ENCODE measurements at places on chromosomes 13 and 19.

GRCh38 chr19:35458731-35459391 is 10.8 kb downstream of the FFAR2 start:
- DNase-seq, result peak; percentile 51

- peak; percentile 97 for DNase-seq
These were observed 83.9 kb downstream of the GNG7 start for GRCh38 chr19:2618611-2619010.

- DNase-seq, result no peak
These were observed 172.8 kb downstream of the KATNAL1 start for GRCh38 chr13:30134578-30134977.

- DNase-seq, result no peak
These were observed 46.8 kb downstream of the TSSK6 start for GRCh38 chr19:19468424-19469050.

DNA sequence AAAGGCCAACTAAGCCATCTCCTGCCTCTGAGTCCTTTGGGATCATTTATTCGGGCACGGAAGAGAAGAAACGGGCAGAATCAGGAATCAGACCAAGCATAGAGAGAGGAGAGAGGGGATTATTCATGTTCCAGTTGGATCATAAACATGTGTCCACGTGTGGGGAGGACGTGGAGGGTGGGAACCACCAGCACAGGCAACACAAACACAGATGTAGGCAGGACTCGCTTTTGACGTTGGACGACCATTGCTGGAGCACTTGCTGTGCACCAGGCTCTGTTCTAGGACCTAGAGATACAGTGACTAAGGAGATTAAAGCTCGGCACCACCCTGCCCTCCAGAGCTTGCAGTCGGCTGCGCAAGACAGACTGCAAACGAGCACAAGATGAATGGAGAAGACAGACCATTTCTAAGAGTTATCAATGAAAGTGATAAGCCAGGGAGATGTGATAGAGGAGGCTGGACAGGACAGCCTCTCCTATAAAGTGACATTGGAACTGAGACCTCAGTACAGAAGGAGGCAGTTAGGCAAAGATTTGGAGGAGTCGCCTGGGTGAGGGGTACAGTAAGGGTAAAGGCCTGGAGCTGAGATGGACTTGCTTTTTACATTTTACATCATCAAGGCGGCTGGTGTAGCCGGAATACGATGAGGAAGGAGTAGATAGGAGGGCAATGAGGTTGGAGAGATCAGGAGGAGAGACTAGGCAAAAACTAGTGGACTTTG is 716 bp downstream of the SH2D3A start:
- DNase-seq, result no peak

DNA sequence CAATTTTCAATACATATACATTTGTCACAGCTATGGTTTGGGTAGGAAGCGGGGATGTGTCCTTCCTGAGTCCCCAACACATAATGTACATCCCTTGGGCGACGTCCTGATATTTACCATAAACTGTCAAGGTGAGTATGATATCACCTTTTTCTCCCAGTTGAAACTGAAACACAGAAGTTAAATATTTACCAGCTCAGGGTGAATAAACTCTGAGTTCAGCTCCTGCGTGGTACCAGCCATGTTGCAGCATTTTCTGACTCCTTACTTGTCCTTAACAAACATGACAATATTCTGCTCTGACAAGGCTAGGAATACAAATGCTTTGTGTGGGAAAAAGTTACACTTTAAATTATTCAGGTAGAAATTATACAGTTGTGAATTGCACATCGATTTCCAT is 294.2 kb downstream of the TEX29 start:
- DNase-seq, result no peak

GRCh38 chr19:51079481-51080110 is 3.1 kb downstream of the KLK14 start:
- DNase-seq, result no peak

DNA sequence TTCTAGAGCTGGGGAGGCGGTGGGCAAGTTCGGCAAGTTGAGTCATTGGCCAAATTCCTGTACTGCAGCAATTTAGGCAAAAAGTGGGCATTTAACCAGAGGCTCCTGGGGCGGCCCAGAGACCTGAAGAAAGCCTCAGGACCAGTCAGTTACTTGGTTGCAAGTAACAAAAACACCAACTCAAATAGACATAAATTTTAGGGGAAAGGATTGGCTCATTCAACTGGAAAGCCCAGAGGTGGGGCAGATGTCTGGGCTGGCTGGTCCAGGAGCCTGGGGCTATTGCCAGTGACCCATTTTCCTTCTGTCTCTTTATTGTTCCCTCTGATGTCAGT is 97.1 kb downstream of the SIPA1L3 start:
- DNase-seq, result no peak

DNA sequence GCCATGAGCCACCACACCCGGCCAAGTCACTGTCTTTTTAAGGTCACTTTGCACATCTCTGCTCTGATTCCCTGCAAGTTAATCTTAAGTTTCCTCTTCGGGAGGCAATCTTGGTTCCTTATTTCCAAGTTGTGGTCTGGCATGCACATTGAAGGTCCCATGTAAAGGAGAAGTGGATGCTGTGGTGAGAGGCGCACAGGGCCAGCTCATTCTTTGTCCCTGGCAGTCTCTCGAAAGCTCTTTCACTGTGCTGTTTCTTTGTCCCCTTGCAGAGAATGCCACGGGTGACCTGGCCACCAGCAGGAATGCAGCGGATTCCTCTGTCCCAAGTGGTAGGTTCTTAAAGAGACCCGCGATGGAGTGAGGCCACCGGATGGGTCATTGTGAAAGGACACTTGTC is 16.4 kb upstream of the C19orf33 start:
- DNase-seq, result peak; percentile 92

DNA sequence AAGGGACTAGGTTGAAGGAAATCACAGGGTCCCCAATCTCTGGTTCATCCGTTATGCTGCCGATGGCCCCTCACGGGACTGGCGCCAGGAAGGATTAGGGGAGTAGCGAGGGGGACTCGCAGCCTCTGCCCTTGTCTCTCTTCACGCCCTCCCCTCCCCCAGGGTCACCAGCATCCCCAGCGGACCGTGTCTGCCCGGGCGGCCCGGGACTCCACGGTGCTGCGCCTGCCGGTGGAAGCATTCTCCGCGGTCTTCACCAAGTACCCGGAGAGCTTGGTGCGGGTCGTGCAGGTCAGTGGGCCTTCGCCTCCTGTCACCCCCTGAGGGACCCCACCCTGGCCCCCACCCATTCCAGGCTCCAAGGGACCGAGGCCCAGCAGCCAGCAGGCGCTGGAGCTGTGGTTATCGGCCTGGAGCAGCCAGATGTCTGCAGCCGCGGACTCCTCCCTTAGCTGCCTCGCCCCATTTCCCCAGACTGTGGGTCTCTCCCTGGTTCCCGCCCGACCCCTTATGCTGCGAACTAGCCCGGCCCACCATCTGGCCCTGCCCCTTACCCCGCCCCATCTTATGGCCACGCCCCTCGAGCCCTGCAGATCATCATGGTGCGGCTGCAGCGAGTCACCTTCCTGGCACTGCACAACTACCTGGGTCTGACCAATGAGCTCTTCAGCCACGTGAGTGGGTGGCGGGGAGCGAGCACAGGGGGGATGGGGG is 5.4 kb downstream of the PNPLA6 start:
- DNase-seq, result peak; percentile 52

- DNase-seq, result no peak
These were observed 6.6 kb downstream of the PODNL1 start for GRCh38 chr19:13931391-13932148.

DNA sequence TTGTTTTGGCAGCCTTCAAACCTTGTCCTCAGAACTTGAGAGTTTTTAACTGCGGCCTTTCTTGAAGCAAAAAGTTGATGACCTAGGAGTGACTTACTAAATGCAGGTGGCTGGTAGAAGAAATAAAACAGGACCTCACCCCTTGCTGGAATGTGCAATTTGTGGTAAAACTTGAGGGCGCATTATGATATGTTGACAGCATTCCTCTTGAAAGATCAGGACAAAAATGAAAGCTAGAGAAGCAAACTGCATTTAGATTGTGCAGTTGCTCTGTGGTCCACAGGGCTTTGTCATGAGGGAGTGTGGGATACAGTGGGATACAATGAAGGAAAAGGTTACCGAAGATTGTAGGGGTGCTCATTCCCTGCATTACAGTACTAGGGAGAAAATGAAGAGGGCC is 504.2 kb downstream of the GPC6 start:
- no peak for DNase-seq

Measured in inflammatory macrophage (primary cell).